ENCODE measurements at places on chromosomes 2 and 18.

DNA sequence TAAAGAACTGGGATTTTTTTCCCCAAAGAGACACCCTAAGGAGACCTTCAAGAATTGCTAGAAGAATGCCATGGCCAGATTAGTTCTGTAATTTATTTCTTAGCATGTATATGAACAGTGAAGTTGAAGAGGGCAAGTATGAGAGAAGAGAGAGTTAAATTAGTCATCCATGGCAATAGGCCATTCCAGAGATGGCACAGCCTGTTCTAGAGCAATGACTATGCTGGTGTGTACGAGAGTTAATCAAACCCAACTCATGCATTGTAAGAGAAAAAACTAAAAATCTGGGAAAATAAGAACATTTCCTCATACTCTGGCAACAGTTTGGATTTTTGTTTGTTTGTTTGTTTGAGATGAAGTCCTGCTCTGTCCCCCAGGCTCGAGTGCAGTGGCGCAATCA lies 112.1 kb upstream of the PIK3C3 start:
- DNase-seq, result no peak

GRCh38 chr2:168738062-168738461 lies 64.4 kb upstream of the NOSTRIN start:
- DNase-seq, result peak; percentile 18

- peak; percentile 31 for DNase-seq
These were observed 118.4 kb downstream of the BMPR2 start for GRCh38 chr2:202494300-202495229.

GRCh38 chr2:235594041-235594440 lies 100.2 kb downstream of the AGAP1 start:
- DNase-seq, result peak; percentile 77

- DNase-seq, result no peak
These were observed 30.9 kb downstream of the METTL21A start for GRCh38 chr2:207594264-207594663.

DNA sequence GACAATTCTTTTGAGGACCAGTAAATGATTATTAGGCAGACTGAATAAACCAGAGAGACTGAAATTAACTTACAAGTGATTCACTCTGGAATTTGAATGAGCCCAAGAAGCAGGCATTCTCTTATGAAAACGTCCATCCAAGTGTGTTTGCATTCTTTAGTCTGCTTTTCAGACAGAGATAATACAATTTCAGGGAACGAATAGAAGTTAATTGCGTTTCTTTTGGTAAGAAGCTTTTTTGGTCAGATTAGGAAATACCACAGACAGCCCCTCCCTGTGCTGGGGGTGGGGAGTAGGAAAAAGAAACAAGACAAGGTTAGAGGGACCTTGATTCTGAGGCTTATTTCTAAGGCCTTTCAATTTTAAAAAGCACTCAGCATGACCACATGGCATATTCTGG lies 874.4 kb downstream of the SUCLG1 start:
- peak; percentile 28 for DNase-seq

Measured in astrocyte (in vitro differentiated cells and primary cell).